MCF 10A (cell line): ENCODE measurements at places on chromosomes 1 and 21.

DNA sequence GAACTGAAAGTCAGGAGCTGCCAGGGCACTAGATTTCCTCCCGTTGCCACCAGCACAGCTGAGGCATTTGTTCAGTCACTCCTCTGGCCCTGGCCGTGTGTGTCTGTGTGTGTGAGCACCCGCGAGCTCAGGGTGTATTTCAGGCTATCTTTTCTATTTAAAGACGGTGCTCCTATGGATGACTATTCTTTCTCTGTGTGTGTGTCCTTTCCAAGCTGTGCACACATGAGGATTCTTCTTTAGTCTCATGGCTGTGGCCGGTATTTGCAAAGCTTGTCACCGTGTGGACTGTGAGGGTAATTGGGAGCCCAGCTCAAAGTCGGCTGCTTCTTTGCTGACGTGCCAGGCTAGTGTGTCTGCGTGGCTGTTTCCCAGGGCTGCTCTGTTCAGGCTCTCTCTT is 3.0 kb upstream of the KCND3 start:
- DNase-seq: no peak

DNA sequence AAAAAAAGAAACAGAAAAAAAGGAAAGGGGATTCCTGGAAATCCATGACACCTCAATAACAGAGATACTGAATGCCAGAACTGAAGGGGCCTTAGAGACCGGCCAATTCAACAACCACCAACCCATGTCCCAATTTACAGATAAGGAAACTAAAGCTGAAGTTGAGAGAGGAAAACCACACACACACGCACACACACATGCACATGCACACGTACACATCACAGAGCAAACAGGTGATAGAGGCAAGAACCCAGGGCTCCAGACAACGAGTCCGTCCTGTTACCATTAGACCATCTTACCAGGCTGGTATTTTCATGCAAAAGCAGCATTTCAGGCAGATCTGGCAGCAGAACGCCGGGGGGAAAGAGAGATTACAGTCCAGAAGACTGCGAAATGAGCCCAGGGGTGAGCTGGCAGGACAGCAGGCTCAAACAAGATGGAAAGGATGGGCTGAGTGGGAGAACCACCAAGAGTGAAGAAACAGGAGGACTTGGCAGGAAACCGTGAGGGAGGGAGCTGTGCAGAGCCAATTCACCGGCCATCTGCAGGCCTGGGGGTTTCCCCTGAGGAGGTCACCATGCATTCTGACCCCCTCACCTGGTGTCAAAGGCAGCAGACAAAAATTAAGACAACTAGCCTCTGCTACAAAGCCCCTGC is 43.5 kb downstream of the PAFAH2 start:
- DNase-seq: no peak

GRCh38 chr1:152842556-152842955 is at the start of gene LCE6A:
Gene LCE6A, plus strand, starts transcription at chr1:152842856. Its CDS starts 665 bp downstream, at chr1:152843521.
- peak; percentile 48 for DNase-seq

GRCh38 chr1:45012639-45013278 is 705 bp downstream of the UROD start:
- peak; percentile 77 for DNase-seq

DNA sequence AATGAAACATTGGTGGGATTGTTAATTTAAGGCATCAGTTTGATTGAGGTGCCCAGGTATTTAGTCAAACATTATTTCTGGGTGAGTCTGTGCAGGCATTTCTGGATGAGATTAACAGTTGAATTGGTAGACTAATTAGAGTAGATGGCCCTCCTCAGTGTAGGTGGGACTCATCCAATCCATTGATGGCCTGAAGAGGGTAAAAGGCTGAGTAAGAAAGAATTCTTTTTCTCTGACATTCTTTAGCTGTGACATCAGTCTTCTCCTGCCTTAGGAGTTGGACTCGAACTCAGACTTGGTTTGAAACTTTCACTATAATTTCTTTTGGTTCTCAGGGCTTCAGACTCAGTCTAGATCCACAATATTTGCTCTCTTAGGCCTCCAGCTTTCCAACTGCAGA is 59.6 kb upstream of the ADAMTS5 start:
- no peak for DNase-seq

- DNase-seq: no peak
Measured at GRCh38 chr1:226029568-226030225, 30.6 kb upstream of the SDE2 start.

- no peak for DNase-seq
Measured at GRCh38 chr1:246629976-246630375, 63.7 kb downstream of the CNST start.

DNA sequence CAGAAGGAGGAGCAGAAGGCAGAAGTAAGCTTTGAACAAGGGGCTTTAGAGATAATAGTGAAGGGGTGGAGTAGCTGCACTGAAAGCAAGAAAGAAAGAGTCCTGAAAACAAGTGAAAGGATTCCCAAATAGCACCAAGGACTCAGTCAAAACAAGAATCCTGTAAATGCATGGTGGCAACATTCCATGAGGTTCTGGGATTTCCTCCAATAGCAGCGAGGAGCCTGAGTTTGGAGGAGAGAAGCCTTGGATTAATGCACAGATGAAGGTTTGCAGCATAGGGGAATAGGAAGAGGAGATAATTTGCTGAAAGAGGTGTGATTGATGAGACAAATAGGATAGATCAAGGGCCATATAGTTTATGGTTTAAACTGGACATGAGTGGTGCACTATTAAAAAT is 10.9 kb downstream of the KRTAP22-2 start:
- DNase-seq: no peak

GRCh38 chr1:30043731-30044408 is 679.5 kb downstream of the MATN1 start:
- no peak for DNase-seq

DNA sequence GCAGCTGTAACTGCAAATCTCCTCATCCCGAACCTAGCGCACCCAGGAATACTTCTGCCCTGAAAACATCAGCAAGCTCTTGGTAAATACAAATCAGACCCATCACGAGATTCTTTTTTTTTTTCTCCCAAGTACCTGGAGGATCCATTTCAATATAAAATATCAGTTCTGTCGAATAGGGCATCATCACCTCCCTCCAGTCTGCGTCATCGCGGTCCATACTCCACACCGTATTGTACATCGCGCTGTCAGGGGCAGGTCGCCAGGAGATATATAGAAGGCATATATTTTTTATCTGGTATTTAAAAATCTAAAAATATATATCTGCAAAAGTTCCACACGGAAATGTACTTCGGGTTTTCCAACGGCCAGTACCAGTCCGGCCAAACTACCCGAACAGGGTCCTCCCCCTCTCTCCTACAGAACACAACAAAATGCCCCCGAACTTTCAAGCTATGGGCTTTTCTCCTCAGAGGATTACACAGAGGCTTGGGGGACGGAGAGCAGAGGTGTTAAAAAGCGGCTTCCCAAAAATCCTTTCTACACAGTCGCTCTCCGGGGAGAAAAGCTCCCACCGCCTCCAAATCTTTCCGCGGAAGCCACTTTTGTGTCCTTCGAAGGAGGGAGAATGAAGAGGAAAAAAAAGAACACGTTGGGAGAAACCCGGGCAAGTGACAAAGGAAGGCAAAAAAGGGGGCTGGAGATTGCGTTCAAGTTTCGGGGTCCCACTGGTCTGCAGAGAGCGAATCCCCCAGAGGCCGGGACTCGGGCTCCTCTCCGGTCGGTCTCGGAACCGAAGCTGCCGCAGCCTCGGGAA is 509 bp downstream of the PIK3R3 start:
- DNase-seq: peak; percentile 48

DNA sequence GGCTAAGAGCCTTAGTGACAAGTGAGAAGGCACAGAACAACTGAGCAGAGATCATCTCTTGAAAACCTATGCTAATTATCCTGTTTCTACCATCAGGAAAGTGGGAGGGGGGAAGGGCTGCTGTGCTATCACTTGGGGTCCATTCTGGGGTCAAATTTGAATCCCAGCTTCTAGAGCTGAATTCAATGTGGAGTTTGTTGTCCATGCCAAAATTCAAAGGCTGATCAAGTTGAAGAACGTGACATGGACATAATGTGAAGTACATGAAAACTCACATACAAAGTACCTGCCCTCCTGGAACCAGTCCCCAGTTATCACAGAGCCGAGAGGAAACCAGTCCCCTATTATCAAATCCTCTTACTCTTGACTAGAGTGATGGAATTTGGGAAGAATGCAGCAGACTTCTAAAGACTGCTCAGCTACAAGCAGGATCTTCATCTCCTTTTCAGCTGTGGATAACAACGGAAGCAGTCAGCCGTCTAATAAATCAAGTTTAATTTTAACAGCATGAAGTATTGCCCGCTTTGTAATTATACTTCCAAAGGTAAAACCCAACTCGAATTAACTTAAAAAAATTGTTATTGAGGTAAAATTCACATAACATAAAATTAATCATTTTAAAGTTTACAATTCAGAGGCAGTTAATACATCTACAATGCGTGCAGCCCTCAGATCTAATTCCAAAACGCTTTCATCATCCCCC is 78.3 kb downstream of the SLC45A1 start:
- no peak for DNase-seq

DNA sequence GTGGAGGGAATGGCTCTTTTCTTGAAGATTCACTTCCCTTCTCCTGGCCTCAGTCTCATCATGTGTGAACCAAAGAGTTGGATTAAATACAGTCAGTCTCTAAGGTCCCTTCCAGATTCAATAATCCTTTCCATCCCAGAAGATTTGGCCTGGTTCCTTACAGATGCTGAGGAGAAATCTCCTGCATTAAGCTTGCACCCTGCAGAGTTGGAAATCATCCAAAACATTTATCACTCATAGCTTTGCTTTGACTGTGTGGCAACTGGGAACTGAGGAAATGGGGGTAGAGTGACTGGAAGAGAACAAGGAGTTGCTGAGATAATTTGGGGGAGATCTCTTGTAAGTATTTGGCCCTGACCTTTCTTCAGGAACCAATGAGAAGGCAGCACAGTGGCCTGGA is 220.5 kb upstream of the SGIP1 start:
- DNase-seq: peak; percentile 46

GRCh38 chr1:92709738-92710137 is 75.2 kb downstream of the EVI5 start:
- DNase-seq: peak; percentile 43

GRCh38 chr1:26259005-26259404 is 20.9 kb upstream of the SH3BGRL3 start:
- no peak for DNase-seq
